ENCODE measurements at places on chromosomes 5 and 9.

DNA sequence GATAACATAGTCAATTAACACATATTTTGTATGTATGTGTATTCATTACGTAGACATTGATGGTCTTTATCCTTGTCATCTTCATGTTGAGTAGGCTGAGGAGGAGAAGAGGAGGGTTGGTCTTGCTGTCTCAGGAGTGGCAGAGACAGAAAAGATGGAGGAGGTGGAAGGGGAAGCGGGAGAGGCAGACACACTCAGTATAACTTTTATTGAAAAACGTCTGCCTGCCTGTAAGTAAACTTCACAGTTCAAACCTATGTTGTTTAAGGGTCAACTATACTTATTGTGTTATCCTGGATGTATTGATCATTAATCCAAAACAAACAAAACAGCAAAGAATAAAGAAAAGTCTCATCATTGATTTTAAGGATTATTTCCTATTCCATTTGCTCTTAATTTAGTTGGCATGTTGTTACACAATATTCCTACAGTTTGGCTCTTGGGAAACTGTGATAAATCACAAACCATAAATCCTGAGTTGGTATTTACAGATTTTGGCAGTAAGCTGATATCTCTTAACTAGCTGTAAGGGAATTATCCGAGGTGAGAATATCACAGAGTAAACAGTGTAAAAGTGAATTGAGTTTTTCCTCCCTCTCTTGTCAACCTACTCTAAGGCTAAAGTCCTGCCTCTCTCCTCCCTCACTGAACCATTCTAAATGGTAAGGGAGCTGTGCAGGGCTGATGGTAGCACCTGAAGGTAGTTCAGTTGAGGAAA, 487.2 kb downstream of the SPATA31D1 start:
- no peak for DNase-seq

- DNase-seq: no peak
These were observed 87.3 kb upstream of the ZNF618 start for GRCh38 chr9:113788616-113789330.

DNA sequence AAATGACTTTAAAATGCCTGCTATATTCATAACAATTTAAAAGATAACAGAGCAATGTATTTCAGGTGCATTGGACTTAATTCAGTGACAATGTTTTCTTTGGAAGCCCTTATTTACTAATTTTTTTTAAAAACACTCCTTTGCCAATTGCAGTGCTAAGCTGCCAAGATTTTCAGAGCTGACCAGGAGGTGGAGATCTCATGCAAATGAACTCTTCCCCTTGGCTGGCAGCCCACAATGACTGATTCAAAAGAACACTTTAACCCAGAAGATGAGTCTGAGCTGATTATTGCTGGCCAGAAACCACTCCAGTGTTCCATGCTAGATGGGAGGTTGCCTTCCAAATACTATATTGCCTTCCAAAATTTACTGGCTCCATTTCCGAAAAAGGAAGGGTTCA, 128.3 kb upstream of the CCNH start:
- DNase-seq: no peak

DNA sequence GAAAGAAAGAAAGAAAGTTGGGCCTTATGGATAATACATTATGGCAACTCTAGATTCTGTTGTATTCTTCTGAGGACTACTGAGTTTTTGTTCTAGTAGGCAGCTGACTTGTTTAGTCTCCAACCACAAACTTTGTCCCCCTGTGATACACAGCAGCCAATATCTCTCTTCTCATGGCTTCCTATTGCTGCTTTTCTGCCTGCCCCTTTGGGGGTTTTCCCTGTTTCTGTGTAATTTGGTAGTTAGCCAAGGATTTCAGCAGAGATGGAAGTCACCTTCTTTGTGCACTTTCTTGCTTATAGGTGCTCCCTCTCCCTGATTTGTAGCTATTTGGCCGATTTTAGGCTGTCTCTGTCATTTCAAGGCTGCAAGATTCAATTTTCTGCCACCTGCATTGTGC, 109.6 kb downstream of the FGF1 start:
- DNase-seq: no peak

- DNase-seq: no peak
These were observed 26.2 kb downstream of the HMGXB3 start for GRCh38 chr5:150026682-150027172.

- no peak for DNase-seq
These were observed 56.1 kb downstream of the UBAP2 start for GRCh38 chr9:33992632-33993031.

GRCh38 chr5:125189531-125189941, 443.1 kb upstream of the ZNF608 start:
- no peak for DNase-seq

GRCh38 chr5:128216860-128217531, 133.4 kb downstream of the SLC12A2 start:
- DNase-seq: no peak

GRCh38 chr5:62589504-62589903, 10.9 kb downstream of the LRRC70 start:
- no peak for DNase-seq

GRCh38 chr5:169531631-169532030, 51.9 kb upstream of the SPDL1 start:
- DNase-seq: no peak

GRCh38 chr9:108339251-108339650, 516.5 kb downstream of the ACTL7B start:
- no peak for DNase-seq

- no peak for DNase-seq
These were observed 26.9 kb downstream of the HMGCR start for GRCh38 chr5:75363726-75364495.

- DNase-seq: no peak
These were observed 41.8 kb downstream of the FREM1 start for GRCh38 chr9:14868418-14868771.

DNA sequence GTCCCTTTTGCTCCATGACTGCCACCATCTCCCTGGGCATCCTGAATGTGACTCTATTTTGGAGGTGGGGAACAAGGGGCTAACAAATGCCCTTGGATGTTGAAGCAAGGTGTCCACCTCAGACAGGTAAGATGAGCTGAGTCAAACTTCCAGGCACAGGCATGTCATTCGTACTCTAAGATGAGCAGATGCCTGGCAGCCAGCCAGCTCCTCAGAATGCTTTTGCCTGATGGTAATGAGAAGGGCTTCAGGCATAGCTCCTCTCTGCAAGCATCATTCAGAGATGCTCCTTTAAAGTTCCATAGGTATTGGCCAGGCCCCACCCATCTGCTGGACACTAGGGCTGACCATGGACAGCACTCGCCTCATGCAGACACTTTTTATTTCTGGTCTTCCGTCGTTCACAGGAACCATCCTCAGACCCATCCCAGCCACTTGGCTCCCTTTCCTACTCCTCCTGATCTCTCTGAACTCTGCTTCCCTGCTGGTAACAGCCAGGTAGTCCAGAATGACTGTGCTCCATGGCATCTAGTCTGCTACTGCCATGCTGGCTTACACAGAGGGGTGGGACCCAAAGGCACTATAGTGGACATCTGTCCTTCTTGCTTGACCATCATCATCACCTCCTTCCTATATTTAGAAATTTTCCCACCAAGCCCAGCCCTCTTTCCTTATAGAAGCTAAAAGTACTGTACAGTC, 118.8 kb downstream of the GLIS3 start:
- DNase-seq: peak; percentile 70

GRCh38 chr9:37465249-37466036, at the start of gene ZBTB5:
TSS of gene ZBTB5 (minus strand) at chr9:37465450. CDS start at chr9:37442551, 22,899 bp downstream.
- peak; percentile 100 for DNase-seq

DNA sequence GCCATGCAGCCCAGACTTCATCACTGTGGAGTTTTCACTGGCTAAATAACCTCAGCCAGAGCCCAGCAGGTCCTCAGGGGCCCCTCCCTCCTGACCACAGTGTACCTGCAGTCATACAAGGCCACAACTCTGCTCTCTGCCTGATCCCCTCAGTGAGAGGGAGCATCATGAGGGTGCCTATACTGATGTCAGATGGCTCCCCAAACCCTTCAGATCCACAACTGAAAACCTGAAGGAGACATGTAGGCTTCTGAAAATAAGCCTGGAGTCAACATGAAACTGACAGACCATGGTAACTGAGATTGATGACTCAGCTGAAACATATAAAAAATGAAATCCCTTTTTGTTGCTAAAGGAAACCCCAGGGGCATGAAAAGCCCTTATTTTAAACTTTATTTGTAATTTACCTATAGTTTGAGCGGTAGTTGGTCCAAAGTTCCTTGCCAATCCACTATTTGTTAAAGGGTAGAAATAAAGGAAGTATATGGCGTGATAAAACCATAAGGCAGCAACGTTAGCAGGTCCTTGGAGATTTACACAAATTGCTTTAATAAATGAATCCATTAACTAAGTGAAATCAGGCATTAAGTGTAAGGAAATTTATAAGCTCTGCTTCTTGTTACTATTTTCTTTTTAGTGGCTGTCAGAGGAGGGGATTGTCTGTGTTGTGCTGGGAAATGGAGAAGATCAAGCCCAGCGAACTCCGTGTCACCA, 68.3 kb downstream of the FGF1 start:
- DNase-seq: no peak

DNA sequence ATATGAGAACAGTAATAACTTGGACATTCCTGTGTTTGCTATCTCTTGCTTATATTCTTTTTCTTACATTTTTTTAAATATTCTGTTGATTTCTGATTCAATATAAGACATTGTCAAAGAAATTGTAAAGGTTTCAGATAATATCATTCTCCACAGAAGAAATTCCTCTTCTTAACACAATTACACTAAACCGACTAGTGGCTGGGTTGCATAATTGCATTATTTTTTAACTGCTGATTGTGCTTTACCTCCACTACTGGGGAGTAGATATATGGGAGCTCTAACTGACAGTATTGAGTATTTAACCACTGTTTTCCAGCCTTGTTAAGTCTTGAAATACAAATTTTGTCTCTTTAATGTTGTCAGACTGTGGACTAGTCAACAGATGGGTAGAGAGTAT, 723.8 kb upstream of the EDIL3 start:
- no peak for DNase-seq

DNA sequence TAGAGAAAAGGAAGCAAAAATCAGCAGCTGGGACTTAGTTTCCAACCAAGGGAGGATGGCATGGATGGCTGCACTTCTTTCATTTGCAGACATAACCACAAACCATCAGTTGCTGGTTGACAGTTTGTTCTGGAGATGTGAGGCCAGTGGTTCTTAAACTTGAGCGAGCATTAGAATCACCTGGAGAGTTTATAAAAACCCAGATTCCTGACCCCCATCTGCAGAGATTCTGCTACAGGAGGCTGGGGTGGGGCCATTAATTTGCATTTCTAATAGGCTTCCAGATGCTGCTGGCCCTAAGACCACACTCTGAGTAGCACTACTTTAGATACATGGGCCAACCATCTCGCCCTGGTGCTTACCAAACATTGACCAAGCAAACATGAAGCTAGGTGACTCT, 60.8 kb downstream of the MARCHF3 start:
- no peak for DNase-seq

GRCh38 chr5:26700759-26701384, 337.5 kb downstream of the CDH9 start:
- DNase-seq: peak; percentile 24

DNA sequence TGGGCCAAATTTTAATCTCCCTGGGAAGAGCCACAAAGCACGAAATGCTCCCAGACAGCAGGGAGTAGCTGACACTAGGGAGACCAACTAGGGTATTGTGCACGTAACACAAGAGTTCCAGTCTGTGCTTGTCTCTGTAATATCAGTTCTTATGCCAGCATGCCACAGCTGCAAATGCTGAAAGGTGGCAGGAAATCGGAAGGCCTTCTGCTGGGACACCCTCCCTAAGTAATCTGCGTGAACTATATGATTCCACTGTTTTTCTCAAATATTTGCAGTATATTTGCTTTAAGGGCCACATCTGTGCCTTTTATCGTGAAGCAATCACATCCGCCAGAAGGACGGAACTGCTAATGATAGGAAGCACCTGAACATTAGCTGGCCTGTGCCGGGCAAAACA, 12.6 kb downstream of the VLDLR start:
- DNase-seq: no peak

GRCh38 chr5:31982621-31983020, 191.5 kb downstream of the GOLPH3 start:
- DNase-seq: no peak

- DNase-seq: no peak
These were observed 14.6 kb upstream of the TRAF1 start for GRCh38 chr9:120941046-120941770.

GRCh38 chr5:42887575-42887974, 75.9 kb upstream of the SELENOP start:
- peak; percentile 91 for DNase-seq

GRCh38 chr5:140312067-140312790, 9.3 kb upstream of the PFDN1 start:
- DNase-seq: no peak

GRCh38 chr9:71079451-71079850, 42.0 kb downstream of the TRPM3 start:
- peak; percentile 6 for DNase-seq

GRCh38 chr5:143534761-143535154, 131.3 kb upstream of the NR3C1 start:
- DNase-seq: no peak

GRCh38 chr9:2420543-2420942, 201.0 kb upstream of the VLDLR start:
- DNase-seq: no peak

GRCh38 chr5:56725711-56726411, 89.5 kb upstream of the MAP3K1 start:
- DNase-seq: peak; percentile 68

GRCh38 chr5:122181863-122182262, 52.5 kb downstream of the ZNF474 start:
- no peak for DNase-seq

- no peak for DNase-seq
These were observed 4.6 kb downstream of the SNCAIP start for GRCh38 chr5:122316656-122317055.

DNA sequence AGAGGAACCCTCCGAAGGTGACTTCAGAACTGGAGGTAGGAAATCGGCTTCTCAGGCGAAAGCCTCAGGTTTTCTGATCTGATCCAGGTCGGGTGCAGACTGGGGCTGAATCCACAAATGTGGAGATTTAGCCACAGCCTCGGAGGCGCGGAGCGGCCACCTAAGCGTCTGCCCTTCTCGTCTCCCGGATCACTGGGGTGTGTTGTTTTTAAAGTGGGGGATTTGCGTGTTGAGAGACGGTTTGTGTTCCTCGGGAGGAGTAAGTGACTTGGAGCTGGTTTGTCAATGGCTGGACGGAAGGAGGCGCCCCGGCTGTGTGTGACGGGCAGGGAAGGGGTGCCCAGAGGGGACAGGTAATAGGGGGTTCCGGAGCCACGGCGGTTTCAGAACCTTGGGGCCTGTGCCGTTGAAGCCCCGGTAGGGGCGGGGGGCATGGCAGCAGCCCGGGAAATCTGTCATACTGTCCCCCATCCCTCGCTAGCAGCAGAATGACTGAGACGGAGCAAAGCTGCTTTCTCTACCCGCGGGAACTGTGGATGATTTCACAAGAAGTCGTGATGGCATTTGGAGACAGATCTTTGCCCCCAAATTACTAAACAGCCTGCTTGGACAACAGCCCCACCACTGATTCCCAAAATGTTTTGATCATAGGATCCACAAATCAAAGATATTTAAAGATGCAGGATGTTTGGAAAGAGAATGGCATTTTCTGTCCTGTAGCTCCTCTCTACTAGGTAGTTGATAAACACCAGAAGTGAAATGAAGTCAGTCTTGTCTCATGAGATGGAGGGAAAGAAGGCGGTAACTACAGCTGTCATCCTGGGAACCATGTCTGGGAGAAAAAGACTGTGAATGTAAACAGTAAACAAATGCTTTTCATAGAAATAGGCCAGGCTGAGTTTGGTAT, 216.5 kb downstream of the PDZD2 start:
- DNase-seq: no peak

GRCh38 chr9:34405719-34406118, 29.0 kb upstream of the MYORG start:
- DNase-seq: no peak

- DNase-seq: no peak
These were observed 233.6 kb downstream of the MARCHF11 start for GRCh38 chr5:15946026-15946425.
